ENCODE measurements at places on chromosomes 5 and 9.

DNA sequence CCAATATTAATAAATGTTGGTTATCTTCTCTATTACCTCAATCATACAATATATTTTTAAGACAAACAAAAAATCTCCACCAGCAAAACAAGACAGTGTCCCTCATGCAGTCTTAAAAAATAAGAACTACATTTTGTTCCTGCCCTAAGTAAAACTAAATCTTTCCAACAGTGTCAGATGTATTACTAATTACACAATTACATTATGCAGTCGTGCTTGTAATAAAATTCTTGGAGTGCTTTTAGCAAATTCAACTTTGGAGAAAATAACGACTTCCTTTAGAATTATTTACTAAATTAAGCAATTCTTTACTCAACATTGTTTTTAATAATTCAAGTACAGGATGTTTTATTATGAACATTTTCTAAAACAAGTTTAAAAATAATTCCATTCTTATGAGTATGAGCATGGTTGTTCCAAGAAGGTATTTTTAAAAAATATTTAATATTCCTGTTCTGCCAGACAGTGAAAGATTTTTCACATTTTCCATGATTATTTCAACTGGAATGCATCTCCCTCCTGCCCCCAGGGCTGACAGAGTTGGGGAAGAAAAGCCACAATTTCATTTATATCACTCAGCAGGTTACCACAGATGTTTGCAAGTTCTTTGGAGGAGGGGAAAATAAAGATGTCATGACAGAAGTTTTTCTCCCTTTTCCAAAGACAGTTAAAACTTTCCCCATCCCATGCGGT is 137.9 kb downstream of the FAM114A2 start:
- DNase-seq, result no peak

DNA sequence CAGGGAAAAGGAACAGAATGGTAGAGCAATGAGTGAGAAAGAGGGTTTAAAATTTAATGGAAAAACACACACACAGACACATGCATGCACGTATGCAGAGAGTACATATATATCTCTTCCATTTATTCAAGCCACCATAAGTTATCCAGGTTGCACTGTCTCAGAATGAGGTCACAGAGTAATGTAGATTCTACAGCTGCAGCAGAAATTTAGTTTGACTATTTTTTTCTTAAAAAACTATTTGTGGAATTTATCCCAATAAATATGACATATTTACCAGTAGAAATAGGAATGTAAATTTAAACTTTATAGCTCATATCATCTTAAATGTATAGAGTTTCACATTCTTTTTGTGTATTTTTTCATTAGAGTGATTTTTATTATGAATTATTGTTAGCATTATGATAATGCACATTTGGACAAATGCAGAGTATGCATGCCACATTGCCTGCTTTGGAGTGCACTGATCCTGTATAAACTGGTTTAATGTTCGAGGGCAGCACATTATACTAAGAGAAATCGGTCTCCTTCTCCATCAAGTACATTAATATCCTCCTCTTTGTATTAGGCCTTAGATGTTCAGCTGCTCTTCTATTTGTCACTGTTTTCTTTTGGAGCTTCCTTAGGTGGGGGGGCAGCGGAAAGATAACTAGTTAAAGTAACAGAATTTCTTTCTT is 216.3 kb upstream of the TARS1 start:
- no peak for DNase-seq

DNA sequence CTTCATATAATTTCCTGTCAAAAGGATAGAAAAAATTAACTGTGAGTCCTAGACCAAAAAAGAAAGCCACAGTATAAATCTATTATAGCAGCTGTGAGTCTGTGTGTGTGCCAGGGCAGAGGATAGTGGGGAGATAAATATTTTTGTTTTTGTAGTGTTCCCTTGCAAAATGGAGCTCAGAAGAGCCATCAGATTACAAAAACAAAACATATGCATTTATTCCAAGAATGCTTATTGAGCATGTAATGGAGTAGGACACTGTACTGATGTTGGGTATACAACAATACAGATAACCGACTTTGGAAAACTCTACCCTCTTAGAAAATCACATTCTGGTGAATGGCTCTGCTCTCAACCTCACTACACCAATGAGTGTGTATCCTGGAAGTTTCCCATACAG is 111.0 kb downstream of the DMAC1 start:
- DNase-seq, result no peak

GRCh38 chr9:96222132-96222531 is 79.8 kb downstream of the HSD17B3 start:
- peak; percentile 31 for DNase-seq

- no peak for DNase-seq
These were observed 203.1 kb upstream of the PPP1R2B start for GRCh38 chr5:156647034-156647451.

GRCh38 chr5:97167435-97167834 is 15.6 kb downstream of the RIOK2 start:
- DNase-seq, result no peak

DNA sequence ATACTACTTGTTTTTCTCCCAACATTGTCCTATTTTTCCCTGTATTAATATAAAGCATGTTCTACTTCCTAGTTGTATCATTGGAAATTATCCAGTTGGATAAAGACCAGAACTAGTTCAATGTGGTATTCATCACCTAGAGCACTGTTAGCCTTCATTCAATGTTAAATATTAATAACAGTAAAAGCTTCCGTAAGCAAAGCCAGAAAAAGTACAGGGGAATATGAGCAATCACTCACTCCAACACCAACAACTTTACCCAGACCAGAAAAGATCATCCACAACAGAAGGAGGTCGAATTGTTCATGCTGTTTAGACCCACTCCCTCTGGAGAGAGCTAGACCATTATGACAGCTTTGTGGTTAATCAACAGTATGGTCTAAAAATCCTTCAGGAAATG is 728.4 kb downstream of the MAT2B start:
- peak; percentile 9 for DNase-seq

GRCh38 chr9:106104887-106105286 is 410.5 kb downstream of the TMEM38B start:
- no peak for DNase-seq

DNA sequence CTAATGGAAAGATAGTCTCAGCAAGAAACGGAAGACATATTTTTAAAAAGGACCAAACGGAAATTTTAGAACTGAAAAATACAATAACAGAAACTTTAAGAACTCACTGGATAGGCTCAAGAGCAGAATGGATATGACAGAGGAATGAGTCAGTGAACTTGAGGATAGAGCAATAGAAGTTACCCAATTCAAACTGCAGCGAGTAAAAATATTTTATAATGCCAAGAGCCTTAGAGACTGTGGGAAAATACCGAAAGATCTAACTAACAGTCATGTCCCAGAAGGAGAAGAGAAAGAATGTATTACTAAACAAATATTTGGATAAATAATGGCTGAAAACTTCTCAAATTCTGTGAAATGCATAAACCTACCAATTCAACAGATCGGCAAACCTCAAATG is 40.8 kb downstream of the ADAMTS2 start:
- DNase-seq, result no peak

DNA sequence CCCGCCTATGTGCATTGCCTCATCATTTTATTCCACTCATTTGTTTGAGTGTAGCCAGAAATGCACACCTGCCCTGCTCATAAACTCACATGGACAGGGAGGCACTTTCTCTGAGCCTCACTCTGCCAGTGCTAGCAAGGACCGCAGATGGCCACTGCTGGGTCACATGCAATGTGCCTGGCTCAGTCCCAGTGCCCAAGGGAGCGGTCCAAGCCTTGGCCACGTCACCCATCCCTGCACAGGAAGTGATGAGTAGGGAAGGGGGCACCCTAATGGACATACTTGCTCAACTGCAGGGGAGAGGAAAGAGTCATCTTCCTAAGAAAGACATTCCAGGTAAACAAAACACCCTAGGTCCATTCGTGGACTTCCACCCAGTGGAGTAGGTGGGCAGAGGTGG is 630.9 kb downstream of the IRX1 start:
- DNase-seq, result no peak

DNA sequence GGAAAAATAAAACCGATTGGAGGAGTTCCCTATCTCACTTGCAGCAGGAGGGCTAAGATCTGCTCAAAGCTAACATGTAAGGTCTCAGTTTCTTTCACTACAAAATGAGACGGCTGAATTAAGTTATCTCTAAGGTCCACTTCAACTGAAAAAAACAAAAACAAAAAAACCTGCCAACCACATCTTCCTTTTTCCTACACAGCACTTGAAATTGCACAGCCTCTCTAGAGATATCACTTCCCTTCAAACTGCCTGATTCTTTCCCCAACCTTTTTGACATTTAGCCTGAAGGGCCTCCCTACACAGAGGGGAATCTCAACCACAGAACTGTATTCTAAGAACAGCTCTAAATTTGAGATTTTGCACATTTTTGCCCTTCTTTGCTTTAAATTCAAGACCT is 227.9 kb upstream of the TARS1 start:
- DNase-seq, result no peak

GRCh38 chr5:107719034-107719606 is 48.4 kb upstream of the EFNA5 start:
- peak; percentile 60 for DNase-seq

DNA sequence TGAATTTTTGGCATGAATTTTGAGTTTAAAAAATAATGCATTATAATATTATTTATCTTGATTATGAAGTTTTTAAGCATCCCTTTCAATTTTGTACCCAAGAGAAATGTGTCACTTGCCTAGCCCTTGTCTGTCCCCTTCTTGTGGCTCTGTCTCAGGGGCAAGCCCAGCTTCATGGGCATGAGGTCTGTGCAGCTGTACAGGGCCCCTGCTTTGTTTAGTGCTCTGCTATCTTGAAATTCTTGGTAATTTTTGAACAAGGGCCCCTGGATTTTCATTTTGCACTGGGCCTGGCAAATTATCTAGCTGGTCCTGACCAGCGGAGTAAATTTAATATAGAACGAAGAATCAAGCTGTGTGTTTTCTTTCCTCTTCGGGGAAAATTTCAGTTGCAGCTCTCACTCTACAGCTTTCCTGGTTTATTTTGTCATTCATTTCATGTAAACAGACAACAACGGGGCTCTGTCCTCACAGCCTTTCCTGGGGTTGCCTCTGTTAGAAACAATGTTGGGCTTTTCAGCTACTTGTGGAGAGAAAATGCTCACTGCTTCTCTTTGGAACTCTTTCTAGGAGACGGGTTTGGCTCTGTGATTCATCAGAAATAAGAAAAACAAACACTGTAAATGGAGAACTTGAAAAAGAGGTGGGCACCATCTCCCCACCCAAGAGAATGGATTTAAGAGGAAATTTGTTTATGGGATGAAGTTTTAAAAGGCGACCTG is 41.1 kb downstream of the LIX1 start:
- DNase-seq, result peak; percentile 44

- peak; percentile 91 for DNase-seq
These were observed 6.1 kb upstream of the DPM2 start for GRCh38 chr9:127943731-127944144.

- DNase-seq, result no peak
These were observed 377.7 kb upstream of the IRX1 start for GRCh38 chr5:3217771-3218495.

- DNase-seq, result no peak
These were observed 92.5 kb downstream of the PTTG1 start for GRCh38 chr5:160514191-160514590.

- DNase-seq, result no peak
These were observed 6.4 kb downstream of the FPGS start for GRCh38 chr9:127809002-127809539.

Measured in NCI-H69 (cell line).